ENCODE measurements at places on chromosomes 7 and 10. TPM values are rescaled to one million over a fixed set of nuclear protein-coding genes. Genes with fewer than 3 reads are reported as not detected.

Gene LLCFC1
- not detected for total RNA-seq

Gene SPDYE2B
- total RNA-seq: not detected

Gene ZNF485
- total RNA-seq: 4.2 TPM

Gene FAM13C
- total RNA-seq: not detected

Gene DLD
- 54.4 TPM for total RNA-seq

Gene CPXM2
- 1.9 TPM for total RNA-seq

Gene MSS51
- 0.80 TPM for total RNA-seq

Measured in epithelial cell of proximal tubule (primary cell).